ENCODE measurements at places on chromosomes 5 and 9.

DNA sequence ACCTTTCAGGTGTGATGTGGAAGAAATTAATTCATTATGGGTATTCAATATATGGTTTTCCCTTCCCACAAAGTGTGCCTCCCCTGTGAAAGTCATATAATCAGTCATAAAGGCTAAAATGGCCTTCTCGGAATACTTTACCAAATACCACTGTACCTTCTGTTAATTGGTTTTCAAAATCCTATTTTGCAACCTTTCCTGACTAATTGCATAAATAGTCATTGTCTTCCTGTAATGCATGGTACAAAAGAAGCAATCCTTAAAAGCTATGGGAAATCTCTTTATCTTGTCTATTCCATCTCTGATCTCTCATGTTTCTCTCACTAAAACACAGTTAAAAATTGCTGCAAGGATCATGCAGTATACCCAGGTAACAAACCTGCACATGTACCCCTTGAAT, 44.3 kb upstream of the UGCG start:
- DNase-seq = no peak

DNA sequence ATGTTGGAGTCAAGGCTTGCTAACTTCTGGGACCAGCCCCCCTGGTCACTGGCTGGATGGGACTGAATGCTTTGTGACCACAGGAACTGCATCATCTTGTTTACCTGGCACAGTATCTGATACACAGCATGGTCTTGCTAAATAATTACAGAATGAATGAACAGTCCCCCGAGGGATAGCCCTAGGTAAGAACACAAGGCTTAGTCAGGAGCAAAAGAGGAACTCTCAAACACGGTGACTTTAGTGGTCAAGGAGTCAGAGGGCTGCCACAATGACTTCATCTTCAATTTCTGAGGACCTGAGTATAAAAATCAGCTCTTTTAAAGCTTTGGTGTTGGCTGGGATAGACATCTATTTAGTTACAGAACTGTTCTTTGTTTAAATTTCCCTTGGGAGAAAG, 15.1 kb upstream of the CXCL14 start:
- DNase-seq = no peak

GRCh38 chr5:53256746-53257145, 147.2 kb upstream of the MOCS2 start:
- DNase-seq = no peak

DNA sequence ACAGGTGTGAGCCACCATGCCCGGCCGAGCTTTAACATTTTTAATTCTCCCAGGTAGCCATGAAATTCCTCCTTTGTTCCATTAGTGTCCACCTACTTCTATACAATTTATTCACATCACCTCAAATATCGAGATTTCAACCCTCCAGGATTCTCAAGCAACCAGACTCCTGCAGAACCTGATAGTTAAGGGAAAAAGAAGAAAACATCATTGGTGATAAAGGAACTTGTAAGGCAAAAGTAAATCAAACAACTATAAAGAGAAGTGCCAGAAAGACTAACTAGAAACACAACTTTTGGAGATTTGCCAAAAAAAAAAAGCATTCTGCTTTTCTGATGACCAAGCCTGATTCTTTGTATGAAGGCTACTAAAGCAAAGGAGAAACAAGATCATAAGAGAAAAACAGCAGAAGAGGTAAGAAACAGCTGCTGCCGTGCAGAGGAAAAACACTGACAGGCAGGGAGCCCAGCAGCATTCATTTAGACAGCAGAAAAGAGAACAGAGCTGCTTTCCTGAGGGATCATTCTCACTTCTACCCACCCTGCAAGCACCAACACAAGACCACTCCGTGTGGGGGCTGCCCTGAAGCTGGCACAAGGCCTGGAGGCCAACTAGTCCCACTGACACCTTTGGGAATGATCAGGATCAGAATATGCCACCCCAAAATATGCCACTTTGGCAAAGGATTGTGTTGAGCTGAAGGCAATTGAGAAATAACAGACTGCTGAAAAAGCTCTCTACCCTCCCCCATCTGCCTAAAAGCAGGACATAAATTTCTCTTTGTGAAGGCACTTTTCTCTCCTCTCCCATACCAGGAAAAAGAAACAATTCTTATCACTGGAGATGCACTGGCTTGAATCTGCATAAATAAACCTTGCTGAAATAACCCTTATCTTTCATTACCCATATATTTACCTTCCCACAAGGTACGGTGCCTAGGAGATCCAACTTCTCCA, 75.1 kb downstream of the ALDH7A1 start:
- no peak for DNase-seq

DNA sequence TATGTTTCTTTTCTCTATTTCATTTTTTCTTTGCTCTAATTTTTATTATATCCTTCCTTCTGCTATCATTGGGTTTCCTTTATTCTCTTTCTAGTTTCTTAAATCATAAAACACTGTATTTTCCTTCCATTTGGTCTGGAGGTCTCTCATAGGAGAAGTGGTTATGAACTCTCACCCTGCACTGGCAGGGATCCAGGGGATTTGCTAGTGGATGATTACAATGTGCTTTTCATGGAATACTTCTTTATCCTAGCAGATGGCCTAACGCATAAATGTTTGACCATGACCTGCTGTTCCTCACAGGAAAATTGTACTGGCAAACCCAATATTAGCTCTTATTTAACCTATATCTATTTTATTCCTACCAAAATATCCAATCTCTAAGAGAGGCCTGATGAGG, 31.5 kb upstream of the SGCD start:
- no peak for DNase-seq

DNA sequence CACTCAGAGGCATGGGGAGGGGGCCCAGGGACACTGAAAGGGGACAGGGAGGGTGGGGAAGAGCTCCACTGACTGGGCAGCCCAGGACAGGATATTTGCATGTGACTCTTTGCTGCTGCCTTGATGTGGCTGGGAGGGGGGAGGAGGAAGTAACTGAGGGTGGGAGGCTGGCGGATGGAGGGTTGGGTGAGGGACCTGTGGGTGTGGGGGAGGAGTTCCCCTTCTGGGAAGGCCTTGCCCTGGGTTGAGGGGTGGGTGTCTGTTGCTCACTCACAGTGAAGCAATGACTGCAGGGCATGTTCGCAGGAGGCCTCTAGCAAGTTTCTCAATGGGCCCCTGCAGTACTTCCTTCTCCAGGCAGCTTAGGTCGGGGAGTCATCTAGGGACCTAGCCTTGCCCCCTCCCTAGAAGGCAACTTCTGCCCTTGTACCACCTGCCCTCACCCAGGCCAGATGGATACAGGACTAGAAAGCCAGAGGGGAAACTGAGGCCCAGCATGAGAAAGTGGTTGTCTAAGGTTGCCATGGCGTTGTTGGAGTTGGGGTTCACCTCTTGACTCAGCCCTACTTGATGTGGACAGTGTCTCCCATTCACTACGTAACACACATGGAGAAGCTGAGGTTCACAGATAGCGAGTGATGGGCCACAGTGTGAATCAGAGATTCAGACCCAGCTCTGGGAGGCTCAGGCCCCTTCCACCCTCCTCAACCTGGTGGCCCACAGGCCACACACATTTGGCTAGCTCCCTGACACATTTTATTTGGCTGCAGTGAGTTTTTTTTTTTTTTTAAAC, 3.0 kb downstream of the GRK6 start:
- no peak for DNase-seq

DNA sequence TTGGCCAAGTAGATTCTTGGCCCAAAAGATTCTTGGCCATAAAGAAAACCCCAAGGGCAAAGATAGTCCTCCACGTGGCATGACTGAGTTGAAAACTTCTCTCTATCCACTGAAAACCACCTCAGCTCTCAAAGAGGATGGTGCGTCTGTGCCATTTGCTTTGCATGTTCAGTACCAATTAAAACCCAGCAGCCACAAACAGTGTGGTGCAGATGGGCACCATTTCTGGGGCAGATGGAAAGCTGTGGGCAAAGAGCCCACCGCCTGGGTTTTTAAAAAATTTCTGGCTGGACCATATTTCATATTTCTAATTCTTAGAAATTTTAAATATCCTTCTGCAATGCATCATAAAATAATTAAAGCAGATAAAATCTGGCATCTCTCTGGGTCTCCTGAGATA, 84.5 kb upstream of the PUM3 start:
- DNase-seq = no peak

DNA sequence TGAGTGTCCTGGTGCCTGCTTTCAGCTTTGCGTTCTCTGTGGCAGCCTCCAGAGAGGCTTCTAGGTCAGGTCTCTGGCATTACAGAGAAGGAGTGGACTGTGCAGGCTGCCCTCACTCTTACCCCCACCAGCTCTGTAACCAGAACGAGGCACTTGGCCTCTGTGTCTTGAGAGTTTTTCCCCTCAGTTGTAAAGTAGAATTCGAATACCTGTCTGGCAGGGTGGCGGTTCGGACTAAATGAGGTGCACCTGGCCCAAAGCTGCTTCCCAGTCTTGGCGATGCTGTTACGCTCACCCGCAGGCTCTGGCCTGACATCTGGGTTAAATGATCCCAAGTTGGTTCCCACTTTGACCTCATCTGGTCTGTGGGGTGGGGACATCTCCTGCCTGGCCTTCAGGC, 40.1 kb downstream of the FAM78A start:
- DNase-seq = no peak

- DNase-seq = no peak
These were observed 269.9 kb downstream of the TLR4 start for GRCh38 chr9:117974108-117974507.

DNA sequence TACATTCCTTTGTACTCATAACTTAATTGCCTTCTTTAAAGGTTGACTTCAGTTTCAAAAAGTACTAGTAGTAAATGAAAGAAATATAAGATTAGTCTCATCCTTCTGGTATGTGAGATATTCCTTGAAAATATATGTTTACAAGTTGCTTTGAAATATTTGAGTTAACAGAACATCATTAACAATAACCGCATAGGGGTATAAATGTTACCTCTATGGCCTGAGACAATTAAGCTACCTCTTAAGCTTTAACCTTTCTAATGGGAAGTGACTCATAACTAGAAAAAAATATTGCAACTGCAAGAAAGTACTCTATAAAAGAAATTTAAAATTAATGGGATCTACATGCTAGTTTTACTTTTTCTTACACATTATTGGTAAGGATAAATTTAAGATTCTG, 399.0 kb downstream of the CDH10 start:
- no peak for DNase-seq

DNA sequence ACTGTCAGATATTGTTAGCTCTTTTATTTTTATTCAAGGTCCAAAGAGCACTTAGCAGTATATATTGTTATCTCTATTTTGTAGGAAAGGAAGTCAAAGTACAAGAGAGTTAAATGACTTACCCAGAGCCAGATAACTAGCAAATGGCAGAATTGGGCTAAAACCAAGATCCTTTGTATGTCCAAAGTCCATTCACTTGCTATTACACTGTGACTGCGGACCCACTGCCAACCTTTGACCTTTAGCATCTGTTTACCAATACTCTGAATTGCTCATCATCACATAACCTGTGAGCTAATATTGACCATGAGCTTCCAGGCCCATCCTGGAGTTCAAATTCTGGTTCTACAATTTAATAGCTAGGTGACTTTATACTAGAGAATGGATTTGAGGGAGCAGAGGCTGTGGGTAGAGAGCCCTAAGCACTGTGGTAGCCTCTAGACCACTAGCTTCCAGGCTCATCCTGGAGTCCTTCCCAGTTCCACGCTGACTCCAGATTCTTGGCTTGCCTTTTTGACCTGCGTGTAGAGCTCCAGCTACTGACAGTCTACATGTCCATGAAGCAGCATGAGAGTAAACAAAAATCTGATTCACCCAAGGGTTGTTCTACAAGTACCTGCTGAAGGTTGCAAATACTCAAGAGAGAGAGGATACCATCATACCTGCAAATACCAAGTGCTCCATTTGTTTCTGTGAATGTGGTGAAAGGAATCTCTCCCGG, 424.0 kb downstream of the SH3GL2 start:
- no peak for DNase-seq

DNA sequence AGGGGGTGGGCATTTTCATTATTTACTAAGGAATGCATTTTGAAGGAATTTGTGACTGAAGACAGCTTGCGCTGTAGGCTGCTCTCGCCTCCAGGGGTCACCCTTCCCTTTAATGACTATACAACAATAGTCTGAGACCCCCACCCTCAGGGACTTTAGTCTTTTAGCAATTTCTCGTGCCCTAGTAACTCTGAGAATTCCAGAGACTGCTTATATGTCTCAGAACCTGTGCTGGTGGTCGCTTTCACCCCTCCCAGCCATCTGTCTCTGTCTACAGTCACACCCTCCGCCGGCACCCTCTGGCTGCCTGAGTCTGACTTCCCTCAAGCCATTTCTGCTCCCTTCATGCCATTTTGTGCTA, 671.4 kb downstream of the NR2F1-AS1 start:
- DNase-seq = no peak
